Left renal cortex interstitium (tissue), 4 donors: ENCODE measurements at places on chromosomes 13 and 19.

- no peak for DNase-seq
These were observed 7.3 kb downstream of the ACOD1 start for GRCh38 chr13:76955661-76956060.

GRCh38 chr13:73106513-73107178, 47.8 kb downstream of the KLF5 start:
- DNase-seq = no peak

- DNase-seq = no peak
These were observed 11.1 kb downstream of the ATP4B start for GRCh38 chr13:113646921-113647340.

- no peak for DNase-seq
These were observed 1.5 kb downstream of the GNA11 start for GRCh38 chr19:3095441-3096191.

DNA sequence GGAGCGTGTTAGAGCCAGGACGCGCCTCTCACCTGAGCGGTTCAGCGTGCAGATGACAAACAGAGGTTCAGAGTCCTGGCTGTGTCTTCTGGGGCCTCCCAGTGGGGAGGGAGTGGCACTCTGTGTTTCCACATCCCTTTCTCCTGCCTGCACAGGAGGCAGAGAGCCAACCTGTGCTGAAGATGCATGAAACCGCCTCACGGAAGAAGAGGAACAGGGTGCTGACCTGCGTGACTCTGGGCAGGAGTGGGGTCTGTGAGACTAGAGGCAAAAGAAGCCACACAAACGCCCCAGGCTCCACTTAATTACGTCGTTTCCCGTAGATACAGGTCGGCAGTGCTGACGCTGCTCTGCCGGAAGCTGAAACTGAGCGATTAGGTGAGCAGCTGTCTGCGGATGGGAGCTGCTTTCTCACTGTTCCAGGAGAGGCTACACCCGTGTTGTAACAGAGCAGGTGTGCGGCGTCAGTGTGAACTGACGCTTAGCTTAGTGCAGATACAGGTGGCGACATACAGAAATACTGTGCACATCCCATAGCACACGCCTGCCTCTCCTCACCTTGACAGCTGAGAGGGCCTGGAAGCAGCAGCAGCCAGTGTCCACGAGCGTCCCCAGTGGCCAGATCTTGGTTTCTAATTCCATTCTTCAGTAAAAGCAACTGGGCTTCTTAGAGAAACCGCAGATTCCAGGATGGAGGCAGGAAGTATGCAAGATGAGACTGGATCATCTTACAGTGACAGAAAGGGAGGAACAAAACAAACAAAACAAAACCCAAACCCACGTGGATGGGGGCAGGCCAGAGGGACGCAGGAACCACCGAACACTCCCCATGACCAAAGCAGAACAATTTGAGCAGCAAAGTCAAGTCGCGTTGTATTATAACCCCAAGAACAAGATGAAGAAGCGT, 37.7 kb upstream of the MCF2L start:
- no peak for DNase-seq

DNA sequence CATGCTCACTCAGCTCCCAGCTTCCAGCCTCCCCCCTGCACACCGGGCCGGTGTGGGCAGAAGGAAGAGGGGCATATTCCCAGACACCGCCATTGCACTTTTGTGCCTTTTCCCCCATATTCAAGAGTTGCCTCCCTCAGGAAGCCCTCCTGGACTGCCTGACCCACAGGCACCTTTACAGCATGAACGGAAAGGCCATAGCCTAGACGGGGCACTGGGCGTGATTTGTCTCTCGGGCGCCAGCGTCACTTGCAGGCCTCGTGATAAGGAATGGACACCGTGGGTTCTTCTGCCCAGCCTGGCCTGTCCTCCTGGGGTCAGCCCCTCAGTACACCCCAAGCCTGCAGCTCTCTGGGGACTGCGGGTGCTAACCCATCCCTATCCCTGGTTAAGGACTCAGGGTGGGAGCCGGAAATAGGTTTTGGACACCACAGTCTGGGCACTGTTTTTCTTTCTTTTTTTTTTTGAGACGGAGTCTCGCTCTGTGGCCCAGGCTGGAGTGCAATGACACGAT, 933 bp upstream of the UQCR11 start:
- no peak for DNase-seq

DNA sequence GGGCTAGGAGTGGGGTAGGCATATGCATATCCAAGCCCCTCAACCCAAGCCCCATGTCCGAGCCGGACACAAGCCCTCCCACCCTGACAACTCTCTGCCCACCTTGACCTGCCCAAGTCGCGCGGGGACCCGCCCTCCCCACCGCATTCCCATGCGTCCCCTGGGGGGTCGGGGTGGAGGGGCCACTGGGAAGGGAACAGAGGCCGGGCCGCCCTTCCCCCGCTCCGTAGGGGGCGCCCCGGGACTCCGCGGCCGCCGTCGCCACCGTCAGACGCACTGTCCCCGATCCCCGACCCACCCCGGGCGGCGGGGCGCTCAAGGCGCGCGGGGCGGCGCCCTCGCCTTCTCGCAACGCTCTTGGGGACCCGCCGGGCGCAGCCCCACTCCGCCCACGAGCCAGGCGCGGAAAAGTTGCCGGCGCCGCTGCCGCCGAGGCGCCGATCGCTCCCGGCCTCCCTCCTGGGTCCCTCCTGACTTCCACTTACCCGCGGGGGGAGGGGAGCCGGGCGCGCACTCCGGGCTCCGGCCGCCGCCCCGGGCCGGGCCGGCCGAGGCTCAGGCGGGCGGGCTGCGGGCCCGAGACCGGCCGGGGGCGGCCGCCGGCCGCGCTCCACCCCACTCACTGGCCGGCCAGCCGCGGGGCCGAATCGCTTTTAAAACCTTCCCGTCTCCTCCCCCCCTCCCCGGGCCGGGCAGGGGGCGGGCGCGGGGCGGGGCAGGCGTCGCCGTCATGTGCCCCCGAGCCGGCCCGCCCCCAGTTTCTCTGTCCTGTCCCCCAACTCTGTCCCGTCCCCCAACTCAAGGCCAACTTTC, 34.4 kb upstream of the NANOS3 start:
- DNase-seq = no peak

DNA sequence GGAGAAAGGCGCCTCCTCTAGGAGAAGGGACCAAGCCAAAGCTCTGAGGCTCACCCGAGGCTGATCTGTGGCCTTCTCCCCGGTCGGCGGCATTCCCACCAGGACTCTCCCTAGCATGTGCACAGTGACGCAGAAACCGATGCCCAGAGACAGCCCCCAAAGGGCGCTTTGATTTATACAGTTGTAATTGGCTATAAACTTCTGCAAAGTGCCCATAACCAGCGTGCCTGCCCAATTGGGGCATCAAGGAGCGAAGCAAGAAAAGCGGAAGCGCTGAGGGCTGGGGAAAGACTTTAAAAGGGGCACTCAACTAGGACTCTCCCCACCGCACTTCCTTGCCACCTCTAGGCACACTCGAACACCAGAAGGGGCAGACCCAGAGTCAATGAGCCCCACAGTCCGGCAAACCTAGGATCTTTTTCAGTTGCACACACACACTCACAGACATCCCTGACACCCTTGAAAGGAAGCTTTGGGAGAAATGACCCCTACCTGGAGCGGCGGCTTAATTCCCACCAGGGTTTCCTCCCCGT, 1.8 kb downstream of the CDX2 start:
- DNase-seq = no peak

DNA sequence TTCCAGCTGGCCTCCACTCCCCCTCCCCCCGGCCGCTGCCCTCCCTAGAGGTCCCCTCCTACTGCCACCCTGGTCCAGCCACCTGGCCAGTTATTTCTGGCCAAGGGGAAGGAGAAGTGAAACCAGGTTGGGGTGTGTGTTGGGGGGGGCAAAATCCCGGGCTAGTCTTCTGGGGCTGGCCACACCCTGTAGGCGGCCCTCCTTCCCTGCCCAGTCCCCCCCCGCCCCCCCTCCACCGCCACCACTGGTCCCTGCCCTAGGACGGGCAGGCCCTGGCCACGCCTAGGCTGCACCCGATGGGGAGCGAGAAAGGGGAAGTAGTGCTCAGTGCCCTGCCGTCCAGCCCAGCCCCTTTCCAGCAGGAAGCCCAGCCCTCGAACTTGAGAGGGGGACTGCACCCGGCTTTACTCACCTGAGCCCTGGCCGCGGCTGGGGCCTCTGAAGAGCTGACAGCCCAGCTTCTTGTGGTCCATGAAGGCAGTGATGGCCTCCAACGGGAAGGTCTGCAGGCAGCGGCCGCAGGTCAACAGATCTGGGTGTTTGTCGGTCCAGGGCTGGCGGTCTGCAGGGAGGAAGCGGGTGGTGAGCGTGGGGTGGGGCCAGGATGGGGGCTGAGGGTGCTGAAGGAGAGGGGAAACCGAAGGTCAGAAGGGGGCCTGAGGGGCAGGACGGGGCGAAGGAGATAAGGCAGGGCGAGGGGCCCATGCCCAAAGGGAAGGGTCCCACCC, 813 bp downstream of the ZNF296 start:
- DNase-seq = no peak

GRCh38 chr13:28375250-28375930, 119.5 kb downstream of the FLT1 start:
- DNase-seq = no peak

GRCh38 chr13:43058831-43059230, 35.4 kb downstream of the DNAJC15 start:
- DNase-seq = no peak

GRCh38 chr19:38701455-38702063, 42.7 kb downstream of the CAPN12 start:
- no peak for DNase-seq

DNA sequence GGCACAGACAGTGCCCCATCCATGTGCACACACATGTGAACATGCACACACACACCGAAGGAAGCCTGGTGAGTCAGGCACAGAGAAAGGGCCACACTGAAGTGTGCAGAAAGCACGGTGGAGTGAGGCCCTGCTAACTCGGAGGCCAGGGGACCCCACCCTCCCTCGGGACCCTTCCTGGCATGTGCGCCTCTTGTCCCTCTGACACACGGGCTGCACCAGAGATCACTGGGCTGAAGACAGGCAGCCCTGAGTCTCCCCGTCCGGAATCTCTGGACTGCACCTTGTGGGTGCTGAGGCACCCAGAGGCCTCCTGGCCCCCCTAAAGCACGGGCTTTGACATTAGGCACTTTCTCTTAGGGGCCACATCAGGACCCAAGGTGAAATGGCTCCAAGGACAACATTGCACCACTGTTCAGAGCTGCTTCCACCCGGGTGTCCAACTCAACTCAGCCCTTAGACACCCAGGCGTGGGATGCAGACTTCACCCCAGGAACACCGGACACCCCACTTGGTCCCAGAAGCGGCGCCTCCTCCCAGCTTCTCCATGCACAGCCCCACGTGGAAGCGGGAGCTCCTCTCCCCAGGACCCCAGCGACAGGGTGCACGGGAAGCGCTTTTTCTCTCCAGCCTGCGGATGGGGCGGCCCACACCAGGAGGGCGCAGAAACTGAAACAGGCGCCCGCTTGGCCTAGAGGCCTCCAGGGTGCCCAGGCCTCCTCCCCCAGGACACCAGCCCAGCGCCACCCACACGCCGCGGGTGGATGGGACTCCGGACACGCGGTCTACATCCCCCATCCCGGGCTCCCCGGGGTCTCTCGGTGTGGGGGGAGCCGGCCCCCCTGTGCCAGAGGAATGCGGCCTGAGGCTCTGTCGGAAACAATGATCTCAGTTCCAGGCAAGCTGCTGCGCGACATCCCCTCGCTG, 90.2 kb downstream of the SPACA7 start:
- DNase-seq = no peak

- DNase-seq = no peak
These were observed 1.7 kb upstream of the PDE4A start for GRCh38 chr19:10418485-10419199.

DNA sequence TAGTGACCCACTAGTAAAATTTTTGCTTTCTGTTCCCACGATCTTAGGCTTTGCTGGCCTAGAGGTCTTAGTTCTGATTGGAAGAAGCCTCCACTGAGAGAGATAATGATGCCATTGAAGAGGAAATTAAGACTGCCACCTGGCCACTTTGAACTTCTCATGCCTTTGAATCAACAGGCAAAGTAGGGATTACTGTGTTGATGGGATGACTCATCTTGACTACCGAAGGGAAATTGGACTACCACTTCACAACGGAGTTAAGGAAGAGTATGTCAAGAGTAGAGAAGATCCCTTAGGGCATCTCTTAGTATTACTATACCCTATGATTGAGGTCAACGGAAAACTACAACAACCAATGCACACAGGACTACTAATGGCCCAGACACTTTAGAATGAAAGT, 12.7 kb upstream of the FREM2 start:
- no peak for DNase-seq

DNA sequence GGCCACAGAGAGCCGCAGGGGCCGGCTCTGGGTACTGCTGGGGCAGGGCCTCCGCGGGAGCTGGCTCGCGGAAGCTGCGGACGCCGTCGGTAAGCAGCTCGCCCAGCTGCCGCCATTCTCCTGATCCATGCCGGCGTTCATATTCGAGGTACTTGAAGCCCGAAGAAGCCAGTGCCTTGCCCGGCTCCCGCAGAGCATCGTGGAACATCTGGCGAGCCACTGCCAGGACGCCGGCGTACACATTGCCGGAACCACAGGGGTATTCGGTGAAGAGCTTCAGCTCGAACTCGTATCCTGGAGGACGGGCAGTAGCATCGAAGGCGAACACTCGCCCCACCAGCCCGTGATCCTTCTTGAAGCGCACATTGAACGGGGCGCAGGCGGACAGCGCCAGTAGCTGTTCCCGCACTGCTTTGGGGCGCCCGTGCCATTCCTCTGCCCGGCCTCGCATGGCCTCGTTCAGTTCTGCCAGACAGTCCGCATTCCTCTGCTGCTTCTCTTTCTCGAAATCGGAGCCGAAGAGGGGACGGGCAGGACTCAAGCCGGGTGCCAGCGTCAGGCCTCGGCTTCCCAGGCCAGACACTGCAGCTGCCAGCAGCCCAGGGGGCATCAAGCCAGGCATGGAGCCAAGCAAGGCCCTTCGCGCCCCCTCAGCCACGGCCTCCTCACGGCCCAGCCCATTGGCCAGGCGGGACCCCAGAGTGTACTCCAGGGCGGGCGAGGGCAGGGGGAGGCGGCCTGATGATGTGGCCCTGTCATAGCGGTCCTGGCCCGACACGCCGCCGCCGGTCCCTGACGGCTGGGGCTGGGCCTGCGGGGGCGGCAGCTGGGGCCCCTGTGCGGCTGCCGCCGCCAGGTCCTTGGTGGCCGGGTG, 1.0 kb downstream of the IRF2BP1 start:
- no peak for DNase-seq

DNA sequence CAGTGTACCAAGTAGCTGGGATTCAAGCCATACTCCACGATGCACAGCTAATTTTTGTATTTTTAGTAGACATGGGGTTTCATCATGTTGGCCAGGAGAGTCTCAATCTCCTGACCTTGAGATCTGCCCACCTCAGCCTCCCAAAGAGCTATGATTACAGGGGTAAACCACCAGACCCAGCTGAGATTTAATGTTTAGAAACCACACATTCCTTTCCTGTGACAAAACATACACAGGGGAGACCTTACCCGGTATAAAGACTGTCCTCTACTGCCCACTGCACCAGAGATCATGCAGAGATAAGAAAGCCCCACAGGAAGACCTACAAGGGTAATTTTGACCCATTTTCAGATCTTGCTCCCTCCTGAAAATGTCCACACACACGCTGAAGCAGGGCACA, 22.8 kb upstream of the ZNF83 start:
- no peak for DNase-seq

DNA sequence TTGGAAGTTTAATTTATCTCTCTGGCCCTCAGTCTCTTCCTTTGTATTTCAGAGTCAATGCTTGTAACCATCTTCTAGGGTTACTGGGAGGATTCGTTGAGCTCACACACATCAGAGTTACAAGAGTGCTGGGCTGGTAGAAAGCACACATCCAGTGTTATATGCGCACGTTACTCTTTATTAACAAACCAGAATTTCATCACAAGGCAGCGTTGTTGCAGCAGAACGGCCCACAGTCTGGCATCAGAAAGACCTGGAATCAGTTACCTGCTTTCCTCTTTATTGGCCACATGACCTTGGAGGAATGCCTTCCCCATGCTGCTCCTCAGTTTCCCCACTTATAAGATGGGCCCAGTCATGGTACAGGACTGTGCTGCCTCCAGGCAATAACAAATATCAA, 3.9 kb downstream of the ZNF865 start:
- no peak for DNase-seq
